ENCODE measurements at places on chromosomes 1 and 21.

GRCh38 chr1:97089173-97089572 lies 367.6 kb downstream of the PTBP2 start:
- no peak for DNase-seq

GRCh38 chr21:37575580-37575979 lies 209.0 kb downstream of the DYRK1A start:
- DNase-seq: no peak

- no peak for DNase-seq
Measured at GRCh38 chr1:199269241-199269640, 630.4 kb downstream of the PTPRC start.

DNA sequence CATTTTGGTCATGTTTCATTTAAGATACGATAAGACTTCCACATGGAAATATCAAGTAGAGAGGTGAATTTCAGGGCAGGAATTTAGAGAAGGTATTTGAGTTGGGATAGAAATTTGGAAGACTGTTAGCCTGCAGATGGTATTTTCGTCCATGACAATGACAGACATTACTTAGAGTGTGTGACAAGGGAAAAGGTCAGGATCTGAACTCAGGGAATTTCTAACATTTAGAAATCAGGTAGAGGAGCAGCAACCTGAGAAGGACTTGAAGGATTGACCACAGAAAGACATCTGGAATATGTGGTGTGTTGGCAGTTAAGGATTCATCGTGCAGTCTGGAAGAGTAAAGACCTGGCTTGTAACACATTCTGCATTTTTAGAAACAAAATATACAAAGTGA lies 57.9 kb downstream of the RABGAP1L start:
- no peak for DNase-seq

DNA sequence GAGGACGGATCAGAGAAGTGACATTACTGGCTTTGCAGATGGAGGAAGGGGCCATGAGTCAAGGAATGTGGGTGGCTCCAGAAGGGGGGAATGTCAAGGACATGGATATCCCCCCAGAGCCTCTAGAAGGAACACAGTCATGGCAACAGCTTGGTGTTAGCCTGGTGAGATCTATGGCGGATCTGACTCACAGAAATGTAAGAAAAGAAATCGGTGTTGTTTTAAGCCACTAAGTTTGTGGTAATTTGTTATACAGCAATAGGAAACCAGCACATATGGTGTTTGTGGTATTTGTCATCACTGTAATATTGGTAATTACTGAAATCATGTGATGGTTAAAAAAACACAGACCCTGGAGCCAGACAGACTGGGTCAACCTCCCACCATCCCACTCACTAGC lies 236.2 kb downstream of the SETD4 start:
- DNase-seq: no peak

- no peak for DNase-seq
Measured at GRCh38 chr1:194155962-194156361, 969.5 kb upstream of the B3GALT2 start.

DNA sequence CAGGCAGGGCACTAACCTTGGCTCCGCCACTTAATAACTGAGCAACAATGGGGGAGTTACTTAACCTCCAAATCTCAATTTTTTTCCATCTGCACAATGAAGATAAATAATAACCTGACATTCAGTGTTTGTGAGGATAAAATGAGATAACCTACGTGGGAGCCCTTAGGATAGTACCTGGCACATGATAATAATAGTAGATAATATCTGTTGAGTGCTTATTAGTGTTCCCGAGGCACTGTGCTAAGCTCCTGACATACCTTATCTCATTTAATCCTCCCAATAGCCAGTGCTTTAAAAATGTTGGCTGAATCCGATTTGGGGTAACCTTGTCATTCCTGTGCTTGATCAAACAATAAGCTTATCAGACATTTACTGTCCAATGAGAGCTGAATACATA lies 128.7 kb upstream of the UBE2U start:
- DNase-seq: no peak

GRCh38 chr1:59512702-59513101 lies 215.8 kb downstream of the FGGY start:
- no peak for DNase-seq

- no peak for DNase-seq
Measured at GRCh38 chr21:46603228-46603627, 1.7 kb downstream of the S100B start.

DNA sequence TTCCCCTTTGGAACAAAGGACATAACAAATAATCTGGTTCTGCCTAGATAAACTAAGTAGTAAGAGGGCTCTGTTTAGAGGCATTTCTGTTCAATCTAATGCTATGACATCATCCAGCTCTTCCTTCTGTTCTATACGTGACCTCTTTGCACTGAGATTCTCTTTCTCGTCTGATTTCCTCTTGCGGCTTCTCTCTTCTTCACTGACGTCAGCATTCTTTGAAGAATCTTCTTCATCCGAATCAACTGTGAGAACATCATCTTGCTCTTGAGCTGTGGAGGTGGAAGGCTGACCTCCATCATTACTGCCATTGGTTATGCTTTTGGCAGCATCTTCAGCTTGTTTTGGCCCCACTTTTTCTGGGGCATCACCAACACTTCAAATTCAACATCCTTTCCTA lies 130.4 kb downstream of the HS2ST1 start:
- DNase-seq: no peak

GRCh38 chr1:54874079-54874830 lies 12.7 kb downstream of the DHCR24 start:
- DNase-seq: no peak

DNA sequence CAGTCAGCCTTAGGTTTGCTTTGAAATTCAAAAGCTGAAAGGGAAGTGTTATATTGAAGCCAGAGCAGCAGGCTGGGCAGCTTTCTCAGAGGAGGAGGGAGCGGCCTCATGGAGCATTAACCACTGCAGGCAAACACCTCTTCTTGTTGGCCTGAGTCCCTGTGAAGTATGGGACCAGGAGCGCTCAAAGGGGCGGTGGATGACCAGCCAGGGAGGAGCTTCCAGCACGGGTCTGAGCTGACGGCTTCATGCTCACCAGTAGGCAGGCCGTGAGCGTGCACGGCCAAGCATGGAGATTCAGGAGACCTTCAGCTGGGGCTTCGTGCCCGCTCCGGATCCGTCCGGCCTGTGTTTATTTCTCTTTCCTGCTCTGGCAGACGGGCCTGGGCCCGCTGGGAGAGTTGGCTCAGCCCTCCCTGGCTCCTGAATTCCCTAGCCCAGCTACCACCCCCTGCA lies 245.2 kb downstream of the TRABD2B start:
- no peak for DNase-seq

DNA sequence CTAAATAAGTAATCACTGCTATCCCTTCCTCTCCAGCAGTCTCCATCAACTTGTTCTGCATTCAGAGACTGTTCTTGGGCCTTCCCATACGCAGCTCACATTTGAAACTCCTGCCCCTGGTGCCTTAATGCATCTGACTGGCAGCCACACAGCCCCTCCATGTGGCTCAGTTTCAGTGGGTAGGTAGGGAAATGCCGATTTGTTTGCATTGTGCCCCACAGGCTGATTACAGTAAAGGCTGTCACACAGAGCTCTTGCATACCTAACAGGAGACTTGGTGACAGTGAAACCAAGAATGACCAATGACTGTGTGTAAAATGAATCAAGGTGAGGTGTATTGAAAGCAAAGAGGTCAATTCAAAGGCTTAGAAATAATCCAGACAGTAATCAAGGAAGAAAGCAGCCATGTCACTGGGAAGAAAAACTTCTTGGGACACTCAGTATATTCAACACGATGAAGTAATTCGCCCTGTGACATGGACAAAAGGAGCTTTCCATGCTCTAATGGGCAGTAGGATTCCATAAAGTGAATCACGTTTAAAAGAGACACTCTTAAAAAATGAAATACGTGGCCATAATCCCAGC lies 12.7 kb upstream of the B3GALNT2 start:
- no peak for DNase-seq

DNA sequence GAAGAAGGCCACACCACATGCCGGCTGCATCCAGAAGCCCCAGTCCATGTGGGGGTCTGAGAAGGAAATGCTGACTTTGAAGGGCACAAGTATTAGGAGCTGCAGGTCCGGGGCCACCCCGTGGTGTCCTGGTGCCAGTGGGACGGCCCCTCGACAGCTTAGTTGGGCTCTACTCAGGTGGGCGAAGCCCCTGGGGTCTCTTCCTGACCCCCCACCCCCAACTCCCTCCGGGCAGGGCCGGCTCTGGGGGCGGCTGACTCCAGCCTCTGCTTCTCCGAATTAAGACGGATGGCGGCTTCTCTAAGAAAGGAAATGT lies 62.1 kb upstream of the TTC34 start:
- DNase-seq: no peak

GRCh38 chr1:179968994-179969919 lies 14.6 kb downstream of the CEP350 start:
- no peak for DNase-seq

DNA sequence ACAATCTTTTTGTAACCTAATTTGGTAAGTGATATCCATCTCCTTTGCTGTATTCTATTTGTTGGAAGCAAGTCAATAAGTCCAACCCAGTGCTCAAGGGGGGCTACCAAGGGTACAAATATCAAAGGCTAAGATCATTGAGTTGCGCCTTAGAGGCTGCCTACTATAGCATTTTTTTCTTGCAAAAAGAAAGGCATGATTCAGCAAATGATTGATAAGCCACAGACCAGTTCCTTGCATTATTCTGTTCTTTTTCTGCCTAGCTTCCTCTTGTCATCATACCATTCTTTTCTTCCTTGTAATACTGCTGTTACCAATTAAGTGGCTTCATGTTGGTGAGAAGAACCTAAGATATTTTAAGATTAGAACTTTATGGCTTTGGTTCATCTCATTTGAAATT lies 29.8 kb upstream of the BARHL2 start:
- no peak for DNase-seq

DNA sequence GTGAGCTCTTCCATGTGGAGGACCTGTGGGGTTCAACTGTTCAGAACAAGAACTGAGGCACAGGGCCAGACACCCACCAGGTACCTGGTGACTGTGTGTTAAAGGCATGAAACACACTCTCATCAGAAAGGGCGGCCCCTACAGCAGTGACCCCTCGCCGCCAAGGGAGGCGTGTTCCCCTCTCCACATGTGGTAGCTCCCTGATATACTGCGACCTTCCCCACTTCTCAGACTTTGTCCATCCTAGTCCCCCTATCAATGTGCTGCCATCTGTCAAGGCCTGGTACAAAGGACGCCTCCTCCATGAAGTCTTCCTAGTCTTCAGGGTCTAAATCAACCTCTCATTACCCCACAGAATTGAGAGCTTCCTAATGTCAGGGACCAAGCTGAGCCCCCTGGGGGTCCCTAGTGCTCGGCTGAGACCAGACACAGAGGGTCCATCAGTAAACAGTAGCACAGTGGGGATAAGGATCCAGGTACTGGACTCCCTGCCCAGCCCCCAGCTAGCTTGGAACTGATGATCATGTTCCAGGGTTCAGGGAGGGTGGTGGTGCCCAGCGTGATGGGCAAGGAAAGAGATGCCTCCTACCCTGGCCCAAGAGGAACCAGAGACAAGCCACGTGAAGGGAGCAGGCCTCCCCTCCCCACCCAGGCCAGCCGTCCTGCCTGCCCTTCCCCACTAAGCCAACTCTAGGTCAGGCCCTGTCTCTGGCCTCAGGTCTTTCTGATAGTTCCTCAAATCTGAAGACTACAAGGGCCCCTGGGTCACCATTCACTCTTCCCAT lies 10.3 kb downstream of the SDC3 start:
- no peak for DNase-seq

DNA sequence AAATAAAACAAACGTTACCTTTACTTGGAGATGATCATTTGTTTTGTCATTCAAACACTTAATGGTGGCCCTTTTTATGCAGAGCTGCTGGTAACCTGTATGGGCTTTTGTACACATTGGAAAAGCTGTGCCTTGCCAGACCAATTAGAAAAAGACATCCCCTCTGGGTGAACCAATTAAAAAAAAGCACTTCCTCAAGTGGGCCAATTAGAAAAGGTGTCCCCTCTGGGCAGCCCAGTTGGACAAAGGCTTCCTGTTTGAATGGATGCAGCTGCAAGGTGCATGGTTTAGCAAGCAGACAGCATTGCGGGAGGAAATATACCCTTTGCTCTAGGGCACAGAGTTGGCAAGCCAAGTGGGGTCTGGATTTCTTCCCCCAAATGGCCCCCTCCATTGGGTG lies 21.6 kb downstream of the HUNK start:
- DNase-seq: no peak

DNA sequence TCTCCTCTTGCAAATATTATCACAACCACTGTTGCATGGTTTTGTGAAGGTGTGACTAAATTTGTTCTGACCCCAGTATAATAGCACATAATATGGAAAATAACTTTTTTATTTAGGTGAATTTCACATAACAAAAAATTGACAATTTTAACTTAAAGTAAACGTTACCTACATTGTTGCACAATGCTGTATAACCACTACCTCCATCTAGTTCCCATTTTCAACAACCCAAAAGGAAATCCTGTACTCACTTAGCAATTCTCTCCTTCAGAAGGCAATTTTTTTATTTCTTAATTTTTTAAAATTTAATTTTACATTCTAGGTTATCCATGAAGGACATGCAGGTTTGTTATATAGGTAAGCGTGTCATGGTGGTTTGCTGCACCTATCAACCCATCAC lies 95.2 kb downstream of the KCNJ6 start:
- no peak for DNase-seq

DNA sequence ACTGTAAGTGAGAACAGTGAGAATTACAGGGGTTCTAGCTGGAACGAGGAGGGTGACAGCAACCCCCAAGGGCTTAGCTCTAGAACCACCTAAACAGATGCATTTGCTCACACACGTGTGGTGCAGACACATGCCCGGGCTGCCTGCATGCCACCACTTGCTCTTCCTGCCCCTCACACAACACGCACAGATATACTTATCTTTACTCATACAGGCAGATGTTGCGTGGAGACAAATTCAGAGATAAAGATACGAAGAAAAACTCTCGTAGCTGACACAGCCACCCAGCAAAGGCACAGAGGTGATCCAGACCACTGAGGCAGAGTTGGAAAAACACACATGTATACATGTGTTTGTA lies 13.5 kb downstream of the VANGL1 start:
- DNase-seq: no peak

DNA sequence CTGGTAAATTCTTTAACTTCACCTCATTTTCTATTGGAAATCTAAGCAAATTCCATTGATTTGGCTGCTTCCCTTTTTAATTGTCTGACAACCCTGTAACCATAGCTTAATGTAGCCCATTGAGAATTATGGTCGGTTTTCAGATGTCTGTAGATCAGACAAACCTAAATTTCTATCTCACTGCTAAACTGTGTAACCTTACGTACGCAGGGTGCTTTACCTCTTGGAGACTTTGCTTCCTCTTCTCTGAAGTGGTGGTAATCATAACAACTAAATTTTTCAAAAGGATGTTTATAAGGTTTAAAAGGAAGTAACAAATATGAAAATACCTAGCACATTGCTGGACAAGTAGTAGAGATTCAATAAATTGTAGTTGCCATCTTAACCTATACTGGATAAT lies 25.9 kb downstream of the IFNAR1 start:
- DNase-seq: no peak
